ENCODE measurements at places on chromosomes 11 and 22.
A peak's percentile ranks its signal among the peaks of the same experiment; 100 is the strongest.

DNA sequence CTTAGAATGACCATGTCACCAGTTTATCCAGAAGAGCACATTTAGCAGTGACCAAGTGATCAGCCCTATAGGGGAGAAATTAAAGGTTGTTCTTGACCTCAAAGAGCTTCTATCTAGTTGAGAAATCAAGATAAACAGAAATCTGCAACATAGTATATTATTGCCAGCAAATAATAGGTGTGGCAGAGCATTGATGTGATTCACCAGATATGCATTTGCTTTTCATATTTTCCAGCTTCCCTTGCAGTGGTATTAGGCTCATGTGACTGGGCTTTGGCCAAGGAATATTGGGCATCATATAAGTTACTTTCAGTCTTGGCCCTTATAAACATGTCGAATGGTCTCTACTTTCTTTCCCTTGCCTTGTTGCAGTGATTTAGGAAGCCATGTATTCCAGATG, 34.5 kb downstream of the COMMD9 start:
- DNase-seq = no peak

DNA sequence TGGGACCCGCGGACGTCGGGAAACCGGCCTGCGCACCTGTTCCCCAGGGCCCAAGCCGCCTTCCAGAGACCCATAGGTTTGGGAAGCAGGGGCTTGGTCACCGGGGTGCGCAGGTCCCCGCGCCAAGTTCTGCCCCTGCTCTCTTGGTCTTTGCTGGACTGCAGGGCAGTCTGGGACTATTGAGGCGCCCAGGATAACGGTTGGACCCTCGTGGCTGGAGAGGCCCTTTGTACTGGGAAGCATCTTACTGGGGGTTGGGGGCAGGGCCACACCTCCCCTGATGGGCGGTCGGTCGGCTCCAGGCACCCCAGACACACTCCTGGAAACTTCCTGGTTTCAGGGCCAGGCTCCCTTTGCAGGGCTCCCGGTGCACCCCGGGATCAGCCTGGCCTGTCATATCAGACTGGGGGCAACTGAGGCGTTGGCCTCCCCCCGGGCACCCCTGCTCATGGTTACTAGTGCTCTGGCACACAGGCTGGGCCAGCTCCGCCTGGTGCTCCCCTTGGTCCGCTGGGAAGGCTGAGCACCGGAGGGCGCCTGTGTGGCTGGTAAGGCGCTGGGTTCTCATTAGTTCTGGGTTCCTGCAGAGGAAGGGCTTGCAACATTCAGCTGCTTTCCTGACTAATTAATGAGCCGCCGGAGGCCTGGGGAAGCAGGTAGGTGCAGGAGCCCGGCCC, 1250.5 kb downstream of the BRD1 start:
- peak; percentile 3 for DNase-seq

DNA sequence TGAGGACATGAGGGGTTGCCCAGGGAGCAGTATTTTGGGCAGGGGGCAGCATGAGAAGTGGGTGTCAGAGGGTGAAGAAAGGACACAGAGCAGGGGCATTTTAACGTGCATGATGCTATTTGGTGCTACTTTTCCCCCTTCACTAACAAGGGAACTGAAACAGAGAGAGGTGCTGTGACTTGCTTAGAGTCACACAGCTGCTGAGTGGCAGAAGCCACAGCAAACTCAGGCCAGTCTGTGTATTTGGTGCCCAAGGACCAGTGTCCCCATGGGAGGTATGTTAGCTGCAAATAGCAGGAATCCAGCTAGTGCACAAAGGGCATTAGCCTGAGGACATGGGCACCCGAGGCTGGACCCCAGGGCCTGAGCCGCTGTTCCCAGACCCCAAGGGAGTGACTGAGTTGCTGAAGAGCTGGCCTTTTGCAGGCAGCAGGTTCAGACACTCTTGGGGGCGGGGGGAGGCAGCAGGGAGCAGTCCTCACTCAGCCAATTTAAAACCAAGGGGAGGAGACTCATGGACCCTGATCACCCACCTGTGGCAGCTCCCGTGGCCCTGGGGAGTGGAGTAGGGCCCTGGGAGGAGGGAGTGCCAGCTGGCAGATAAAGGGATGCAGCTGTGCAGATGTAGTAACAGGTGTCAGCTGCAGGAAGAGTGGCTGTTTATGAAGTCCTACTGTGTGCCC, 14.6 kb downstream of the PARVG start:
- DNase-seq = no peak

GRCh38 chr11:124514131-124514530, 29.3 kb downstream of the OR8B12 start:
- DNase-seq = no peak

GRCh38 chr11:74453373-74453975, 13.9 kb downstream of the KCNE3 start:
- peak; percentile 24 for DNase-seq
